Nephron progenitor cell (in vitro differentiated cells): ENCODE measurements at places on chromosomes 13 and 19.
A peak's percentile ranks its signal among the peaks of the same experiment; 100 is the strongest.

DNA sequence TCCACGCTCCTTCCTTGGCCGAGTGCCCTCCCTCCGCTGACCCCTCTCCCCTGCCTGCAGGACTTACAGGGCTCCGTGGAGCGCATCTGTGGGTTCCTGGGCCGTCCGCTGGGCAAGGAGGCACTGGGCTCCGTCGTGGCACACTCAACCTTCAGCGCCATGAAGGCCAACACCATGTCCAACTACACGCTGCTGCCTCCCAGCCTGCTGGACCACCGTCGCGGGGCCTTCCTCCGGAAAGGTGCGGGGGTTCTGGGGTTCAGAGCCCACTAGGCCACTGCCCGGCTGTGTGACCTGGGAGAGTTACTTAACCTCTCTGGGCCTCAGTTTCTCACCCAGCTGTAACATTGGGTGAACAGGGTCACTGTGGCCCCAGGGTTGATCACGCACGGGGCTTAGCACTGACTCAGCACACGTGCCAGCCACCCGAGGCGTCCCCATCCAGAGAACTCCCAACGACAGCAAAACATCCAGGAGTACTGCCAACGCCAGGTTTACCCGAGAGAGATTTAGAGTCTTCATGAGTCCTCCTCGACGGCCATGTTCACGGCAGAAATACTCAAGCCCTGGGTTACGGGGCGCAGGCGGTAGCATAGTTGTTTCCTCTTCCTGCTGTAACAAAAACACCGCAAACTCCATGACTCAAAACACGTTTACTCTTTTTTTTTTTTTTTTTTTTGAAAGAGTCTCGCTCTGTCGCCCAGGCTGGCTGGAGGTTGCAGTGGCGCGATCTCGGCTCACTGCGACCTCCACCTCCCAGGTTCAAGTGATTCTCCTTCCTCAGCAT lies 9.7 kb upstream of the SPACA4 start:
- DNase-seq, result no peak

GRCh38 chr13:75550159-75550567 lies 572 bp downstream of the UCHL3 start:
- peak; percentile 40 for DNase-seq

GRCh38 chr13:31236211-31236786 lies 36.5 kb downstream of the B3GLCT start:
- no peak for DNase-seq

- DNase-seq, result no peak
Observed at GRCh38 chr19:1057176-1057855, 9.7 kb upstream of the ARHGAP45 start.
